Stimulated activated CD8-positive, alpha-beta memory T cell treated with anti-CD3 and anti-CD28 coated beads, Interleukin-4, amount 100 ng/mL, for 24 hours (primary cell): ENCODE measurements at places on chromosomes 1 and 21.

DNA sequence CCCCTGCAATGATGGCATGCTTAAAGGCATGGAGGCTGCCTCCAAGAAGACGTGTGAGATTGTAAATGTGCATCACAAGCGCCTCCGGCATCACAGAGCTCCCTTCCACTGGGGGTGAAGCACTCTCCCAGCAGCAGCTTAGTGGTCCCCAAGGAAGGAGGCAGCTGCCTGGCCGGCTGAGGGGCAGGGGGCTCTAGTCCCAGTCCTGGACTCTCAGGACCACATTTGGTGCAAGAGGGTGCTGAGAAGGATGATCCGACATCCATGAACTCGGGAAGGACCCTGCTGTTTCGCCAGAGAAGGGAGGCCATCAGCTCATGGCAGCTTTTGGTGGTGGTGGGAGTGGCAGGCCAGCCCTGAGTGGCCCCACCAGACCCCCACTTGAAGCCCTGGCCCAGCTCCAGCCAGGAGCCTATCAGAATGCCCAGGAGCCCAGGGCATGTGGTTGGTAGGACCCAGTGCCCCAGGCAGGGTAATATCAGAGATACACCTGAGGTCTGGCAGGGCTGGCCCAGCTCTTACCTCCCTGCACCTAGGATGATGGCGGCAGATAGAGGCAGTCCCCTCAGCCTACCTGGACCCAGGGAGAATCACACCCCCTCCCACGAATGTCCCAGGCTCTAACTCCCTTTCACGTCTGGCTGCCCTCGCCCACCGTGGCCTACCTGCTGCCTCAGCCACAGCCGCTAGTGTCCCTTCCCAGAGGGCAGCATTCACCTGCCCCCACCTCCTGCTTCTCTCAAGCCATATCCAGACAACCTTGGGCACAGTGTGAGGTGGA is 2.4 kb upstream of the WNT9A start:
- DNase-seq, result no peak

DNA sequence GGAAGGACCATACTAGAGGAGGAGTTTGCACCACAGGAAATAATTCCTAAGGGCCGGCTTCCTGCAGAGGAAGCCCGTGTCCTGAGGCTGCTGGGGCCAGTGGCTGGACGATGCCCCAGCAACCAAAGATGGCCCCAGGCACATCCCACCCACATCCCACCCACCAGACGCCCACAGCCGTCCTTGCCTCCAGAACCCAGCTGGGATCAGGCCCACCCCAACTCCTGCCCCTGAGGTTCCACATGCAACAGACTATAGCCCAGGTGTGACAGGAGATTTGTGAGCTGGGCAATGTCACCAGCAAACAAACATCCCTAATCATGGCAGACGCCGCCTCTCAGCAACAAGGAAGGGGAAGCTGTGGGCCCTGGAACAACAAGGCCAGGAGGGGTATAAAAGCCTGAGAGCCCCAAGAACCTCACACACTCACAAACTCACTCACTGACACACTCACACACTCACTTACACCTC is at the start of gene KRTAP10-9:
TSS of gene KRTAP10-9 (plus strand) at position 421 of the 471 bp plus-strand sequence. CDS start 79 bp downstream, outside the sequence.
- DNase-seq, result no peak

GRCh38 chr1:26630634-26631033 is 65.2 kb upstream of the ARID1A start:
- DNase-seq, result no peak

DNA sequence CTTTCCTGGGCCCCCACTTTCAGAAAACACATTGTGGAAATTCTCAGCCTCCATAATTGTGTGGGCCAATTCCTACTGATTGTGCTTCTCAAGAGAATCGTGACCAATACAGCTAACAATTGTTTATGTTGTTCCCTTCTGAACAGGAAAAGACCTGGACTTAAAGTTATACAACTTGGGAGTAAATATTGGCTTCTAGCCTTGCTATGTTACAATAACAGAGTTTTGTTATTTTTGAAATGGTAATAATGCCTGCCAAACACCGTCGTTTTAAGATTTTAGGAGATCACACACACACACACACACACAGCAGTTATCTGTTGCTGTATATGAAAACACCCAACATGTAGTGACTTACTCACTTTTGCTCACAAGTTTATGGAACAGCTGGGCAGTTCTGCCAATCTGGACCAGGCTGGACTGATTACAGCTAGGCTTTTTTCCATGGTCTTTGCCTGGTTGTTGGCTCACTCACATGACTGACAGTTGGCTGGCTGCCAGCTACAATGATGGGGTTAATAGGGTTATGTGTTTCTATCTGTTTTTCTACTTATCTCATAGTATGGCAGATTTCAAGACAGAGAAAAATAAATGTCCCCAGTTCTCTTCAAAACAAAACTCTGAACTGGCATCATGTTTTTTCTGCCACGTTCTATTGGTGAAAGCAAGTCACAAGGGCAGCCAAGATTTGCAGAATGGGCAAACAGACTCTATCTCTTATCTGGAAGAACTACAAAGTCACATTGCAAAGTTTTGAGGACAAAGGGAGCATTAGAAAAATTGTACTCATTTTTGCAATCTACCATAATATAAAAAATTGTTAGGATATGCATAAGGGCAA is 447.5 kb downstream of the NEGR1 start:
- no peak for DNase-seq

DNA sequence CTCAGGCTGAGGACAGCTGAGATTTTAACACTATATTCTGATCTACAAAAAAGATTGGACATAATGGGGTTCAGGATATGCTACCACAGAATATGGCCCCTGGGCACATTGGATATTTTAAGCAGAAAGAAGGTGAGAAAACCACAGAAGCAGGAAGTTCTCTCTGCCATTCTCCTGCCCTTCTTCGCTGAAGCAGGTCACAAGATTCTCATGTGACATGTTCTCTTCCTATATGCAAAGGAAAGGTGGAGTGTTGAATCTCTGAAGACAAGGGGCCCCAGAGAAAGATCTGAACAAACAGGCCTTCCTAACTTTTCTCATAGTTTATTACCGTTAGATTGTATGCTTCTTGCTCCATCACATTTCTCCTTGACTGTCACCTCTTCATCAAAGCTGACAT is 285.7 kb downstream of the S1PR1 start:
- DNase-seq, result no peak

DNA sequence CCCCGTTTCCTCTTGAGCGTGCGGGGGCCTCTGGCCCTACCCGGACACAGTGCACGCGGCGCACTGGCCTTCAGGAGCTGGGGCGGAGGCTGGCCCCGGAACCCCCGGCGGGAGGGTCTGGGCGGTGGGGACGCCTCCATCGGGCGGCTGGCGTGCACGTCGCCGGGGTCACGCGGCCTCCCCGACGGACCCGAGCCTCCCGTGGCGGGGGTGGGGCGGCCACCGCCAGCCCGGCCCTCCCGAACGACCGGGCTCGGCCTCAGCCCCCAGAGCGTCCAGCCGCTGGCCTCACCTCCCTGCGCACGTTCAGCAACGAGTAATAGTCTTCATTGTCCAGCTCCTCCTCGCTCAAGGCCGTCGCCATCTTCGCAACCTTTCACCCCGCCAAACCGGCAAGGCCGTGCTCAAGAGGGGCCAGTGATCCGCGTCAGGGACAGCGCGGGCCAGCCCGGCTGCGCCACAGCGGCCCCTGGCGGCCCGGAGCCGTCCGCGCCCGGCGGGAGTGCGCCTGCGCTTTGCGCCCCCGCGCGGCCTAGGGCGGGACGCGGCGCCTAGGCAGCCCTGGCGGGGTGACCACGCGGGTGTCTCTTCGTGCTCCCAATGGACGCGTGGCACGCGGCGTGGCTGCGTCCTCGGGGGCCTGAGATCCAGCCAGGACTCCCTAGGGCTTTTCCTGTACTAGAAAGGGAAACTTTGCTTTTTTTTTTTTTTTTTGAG is at the start of gene DNAJC11:
TSS of gene DNAJC11 (minus strand) at position 380 of the 717 bp plus-strand sequence. CDS start at position 364, 16 bp downstream.
- DNase-seq, result peak; percentile 81

GRCh38 chr1:84736445-84736844 is 46.2 kb upstream of the SSX2IP start:
- DNase-seq, result no peak

DNA sequence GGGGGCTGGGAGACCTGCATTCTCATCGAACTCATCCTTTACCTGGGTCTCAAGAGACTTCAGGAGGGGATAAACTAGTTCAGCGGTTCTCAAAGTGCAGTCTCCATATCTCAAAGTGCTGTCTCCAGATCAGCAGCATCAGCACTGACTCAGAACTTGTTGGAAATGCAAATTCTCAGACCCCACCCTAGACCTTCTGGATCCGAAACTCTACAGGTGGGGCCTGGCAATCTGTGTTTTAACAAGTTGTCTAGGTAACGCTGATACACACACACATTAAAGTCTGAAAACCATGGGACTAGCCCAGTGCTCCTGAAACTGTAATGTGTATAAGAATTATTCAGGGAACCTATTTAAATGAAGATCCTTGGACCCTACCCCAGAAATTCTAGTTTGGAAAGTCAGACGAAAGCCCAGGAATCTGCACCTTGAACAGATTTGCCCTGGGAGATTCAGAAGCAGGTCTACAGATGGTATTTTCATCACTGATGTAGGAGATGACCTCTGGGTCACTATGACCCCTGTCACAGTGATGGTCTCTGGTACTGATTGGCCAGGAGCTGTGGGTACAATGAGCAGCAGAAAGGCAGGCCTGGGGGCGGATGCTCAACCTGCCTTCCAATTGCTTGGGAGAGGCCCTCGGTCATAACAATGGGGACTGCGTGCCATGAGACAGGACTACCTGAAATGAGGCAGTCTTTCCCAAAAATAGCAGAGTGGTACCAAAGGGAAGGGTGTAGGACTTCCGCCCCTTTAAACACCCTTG is 127.2 kb downstream of the FAM78B start:
- DNase-seq, result no peak

DNA sequence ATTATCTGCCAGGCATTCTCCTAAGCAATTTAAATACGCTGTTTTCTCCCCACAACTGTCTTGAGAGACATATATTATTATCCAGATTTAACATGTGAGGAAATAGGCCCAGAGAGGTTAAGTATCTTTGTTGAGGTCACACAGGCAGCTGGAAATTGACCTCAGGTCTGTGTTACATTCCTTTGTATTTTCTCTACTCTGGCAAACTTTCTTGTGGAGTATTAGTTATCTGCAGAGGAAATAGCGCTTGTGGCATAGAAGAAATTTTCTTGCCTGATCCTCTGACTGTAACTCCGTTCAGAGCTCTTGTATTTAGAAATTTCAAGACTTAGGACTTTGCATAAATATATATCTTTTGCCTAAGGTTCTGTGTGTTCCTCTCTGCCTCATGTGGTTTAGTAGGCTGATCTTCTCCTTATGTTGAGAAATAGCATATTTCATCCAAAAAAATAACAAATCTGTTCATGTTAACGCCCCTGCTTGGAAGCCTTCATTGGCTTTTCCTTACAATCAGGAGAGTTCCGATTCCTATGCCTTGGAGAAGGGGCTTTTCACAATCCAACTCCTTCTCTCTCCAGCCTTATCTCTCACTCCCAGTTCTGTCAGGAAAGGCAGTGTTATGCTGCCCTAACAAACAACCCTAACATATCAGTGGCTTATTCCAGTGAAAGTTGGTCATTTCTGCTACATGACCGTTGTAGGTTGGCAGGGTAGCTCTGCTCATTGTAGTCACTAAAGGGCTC is 2.5 kb upstream of the JUN start:
- no peak for DNase-seq

GRCh38 chr21:23099185-23099584 is 2101.0 kb downstream of the NCAM2 start:
- no peak for DNase-seq

DNA sequence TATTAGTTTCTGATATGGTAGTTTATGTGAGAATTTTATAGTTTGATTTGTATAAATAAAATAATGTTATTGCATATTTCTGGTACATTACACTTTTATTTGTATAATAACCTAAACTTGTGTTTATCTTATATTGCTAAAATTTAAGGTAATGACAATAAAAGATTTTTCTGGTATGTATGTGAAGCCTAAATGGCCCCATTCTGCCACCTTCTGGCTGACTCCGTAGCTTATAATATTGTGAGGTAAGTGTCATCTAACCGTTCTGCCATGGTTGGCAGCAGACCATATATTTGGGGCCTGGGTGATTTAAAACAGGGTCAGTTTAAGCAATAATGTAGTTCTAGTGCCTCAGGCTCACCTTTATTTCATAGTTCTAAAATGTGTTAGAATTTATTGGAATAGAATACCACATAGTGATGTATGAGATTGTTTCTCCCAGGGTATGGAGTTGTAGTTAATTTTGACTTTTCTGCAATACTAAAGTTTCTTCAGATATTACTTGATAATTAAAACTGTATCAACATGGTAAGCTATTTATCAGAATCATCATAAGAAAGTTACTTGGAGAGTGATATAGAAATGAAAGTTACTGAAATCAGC is 21.2 kb upstream of the PRKACB start:
- peak; percentile 17 for DNase-seq

GRCh38 chr1:35619237-35620121 is 21.8 kb downstream of the PSMB2 start:
- no peak for DNase-seq

DNA sequence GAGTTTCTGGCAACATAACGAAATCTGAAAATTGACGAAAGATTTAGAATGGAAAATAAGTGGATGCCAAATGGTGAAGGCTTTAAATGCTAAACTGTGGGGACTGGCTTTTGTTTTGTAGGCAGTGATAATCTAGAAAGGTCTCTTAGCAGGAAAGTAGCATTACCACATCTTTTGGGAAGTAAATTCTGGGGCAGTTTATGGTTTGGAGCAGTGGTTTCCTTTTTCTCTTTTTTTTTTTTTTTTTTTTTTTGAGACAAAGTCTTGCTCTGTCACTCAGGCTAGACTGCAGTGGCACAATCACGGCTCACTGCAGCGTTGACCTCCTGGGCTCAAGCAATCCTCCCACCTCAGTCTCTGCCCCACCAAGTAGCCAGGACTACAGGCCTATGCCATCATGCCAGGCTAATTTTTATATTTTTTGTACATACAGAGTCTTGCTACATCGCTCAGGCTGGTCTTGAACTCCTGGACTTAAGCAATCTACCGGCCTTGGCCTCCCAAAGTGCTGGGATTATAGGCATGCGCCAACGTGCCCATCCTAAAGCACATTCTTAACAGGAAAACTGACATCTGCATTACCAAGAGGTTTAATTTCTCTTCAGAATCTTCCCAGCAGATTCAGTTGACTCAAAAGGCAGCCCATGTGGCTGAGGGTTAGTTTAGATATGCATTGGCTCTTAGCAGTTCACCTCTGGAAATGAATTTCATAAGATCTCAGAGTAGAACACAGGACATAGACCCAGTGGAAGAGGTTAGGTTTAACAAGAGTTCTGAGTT is 32.9 kb downstream of the C21orf91 start:
- no peak for DNase-seq

- DNase-seq, result no peak
These were observed 12.5 kb downstream of the MFAP2 start for GRCh38 chr1:16967962-16968361.
